Mesendoderm (in vitro differentiated cells): ENCODE measurements at places on chromosomes 16 and 17.

- peak; percentile 99 for DNase-seq
These were observed 27.8 kb upstream of the MEAK7 start for GRCh38 chr16:84532291-84532724.

GRCh38 chr16:19928432-19928831 is 43.8 kb upstream of the GPRC5B start:
- DNase-seq, result no peak

- DNase-seq, result no peak
These were observed 93.5 kb downstream of the WWP2 start for GRCh38 chr16:69855592-69855991.

DNA sequence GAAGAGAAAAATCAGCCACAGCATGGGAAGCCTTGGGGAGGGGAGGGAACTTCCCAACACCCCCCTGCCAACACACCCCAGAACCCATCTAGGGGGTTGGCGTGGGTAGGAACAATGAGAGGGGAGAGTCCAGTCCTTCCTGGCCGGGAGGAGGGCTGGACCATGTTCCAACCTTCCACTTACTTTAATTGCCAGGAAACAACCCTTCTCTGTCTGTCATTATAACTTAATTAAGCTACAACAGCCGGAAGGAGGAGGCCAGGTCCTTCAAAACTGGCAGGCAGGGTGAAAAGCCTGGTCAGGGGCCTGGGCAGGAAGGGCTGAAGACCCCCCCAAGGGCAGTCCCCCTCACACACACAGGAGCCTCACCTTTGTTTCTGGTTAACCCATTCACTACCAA is 447.0 kb downstream of the SOX9 start:
- no peak for DNase-seq

DNA sequence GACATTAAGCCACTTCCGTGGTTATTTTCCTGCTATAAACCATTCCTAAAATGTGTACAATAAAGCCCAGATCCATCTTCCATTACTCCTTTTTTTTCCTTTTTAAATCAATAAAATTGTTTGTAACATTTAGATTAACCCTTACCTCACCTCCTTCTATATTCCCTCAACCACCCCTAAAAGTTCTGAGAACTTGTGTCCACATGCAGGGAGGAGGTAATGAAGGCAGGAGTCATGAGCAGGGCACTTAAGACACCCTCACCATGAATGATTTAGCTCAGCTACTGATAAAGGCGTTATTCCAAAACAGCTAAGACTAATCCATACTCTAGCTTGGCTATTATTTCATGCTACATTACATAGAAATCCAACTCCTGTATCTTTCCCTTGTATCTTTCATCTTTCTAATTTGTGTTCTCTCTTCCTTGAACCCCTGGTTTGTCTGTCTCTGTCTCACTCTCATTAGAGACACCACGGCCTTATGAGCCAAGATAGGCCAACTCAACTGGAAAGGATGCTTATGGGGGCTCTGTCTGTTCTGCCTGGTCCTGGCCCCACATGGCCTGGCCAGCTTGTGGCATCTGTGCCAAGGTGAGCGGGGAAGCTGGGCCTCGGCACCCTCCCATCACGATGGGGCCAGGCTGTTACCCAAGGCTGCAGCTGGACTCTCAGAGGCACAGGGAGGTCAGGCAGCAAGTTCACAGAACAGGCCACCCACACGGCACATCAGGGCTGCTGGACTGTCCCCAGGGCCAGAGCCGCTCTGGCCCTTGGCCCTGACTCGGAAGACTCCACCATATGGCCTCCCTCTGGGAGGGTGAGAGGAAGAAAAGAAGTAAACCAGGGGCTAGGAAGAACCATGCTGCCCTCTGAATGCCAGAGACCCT is 294.4 kb downstream of the SOX9 start:
- no peak for DNase-seq

GRCh38 chr17:65061646-65062045 is 5.1 kb upstream of the GNA13 start:
- DNase-seq, result peak; percentile 60
